ENCODE measurements at places on chromosomes 7 and 10.

GRCh38 chr10:58435297-58435985, 50.2 kb downstream of the TFAM start:
- DNase-seq = peak; percentile 98

DNA sequence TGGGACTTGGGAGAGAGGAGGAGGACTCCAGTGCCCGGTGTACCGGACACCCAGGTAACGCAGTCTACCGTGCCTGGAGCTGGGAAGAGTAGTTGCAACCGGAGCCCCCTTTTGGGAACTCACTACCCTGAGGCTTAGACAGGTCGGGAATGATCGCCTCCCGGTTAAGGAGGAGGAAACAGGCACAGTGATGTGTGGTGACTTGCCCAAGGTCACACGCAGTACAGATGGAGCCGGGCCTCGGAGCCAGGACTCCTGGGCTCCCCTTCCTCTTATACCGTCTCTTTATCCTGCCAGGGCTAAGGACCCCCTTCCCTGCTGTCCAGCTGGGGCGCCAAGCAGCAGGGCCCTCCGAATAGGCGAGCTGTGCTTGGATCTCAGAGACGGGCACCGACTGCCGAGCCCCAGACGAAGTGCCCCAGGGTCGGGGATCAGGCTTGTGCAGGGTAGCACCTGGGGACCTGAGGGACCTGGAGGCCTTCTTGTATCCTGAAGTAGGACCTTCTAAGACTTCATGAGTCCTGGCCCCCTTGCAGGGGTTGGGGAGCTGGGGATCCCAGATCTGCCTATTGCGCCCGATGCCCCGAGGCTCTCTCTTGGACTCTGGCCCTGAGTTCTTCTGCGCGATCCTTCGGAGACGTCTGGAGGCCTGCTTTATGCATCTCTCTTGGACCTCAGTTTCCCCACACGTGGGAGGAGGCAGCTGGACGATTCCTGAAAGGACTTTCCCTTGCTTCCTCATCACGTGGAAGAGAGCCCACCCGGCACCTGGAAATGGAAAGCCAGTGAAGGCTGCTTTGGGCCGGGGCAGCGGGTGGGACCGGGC, 767 bp upstream of the CYP26A1 start:
- no peak for DNase-seq

DNA sequence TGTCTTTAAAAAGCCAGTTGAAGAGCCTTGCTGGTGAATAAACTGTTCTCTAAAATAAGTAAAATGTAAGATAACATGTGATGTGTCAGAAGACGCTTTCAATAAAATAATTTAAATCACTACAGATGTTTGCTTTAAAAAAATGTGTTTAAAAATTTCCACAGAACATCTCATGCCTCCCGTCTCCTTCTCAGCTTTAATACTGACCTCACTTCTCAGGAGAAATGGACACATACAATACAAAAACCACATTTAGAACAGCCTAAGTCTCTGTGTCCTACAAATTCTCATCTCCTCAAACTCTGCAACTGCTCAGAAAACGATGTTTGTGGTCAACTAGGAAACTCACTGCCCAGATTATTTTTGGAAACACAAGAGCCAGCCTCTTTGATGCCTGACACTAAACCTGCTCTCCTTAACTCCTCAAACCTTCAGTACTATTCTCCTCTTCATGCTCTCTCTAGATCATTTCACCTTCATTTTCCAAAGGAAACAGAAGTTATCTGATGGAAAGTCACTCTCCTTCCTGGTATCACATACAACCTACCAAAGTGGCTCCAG, 120.3 kb downstream of the ZNF438 start:
- DNase-seq = no peak

DNA sequence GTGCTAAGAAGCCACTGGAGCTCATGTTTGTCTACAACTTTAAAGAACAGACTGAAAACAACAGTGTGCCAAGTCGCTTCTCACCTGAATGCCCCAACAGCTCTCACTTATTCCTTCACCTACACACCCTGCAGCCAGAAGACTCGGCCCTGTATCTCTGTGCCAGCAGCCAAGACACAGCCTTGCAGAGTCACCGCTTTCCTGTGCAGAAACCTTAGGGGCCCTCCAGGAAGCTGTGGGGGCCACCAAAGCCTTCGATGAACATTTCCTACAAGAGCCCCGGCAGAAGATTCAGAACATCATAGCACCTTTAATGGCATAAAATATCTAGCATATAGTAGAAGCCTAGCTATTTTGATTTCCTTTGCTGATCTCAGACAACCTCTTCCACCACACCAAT, 88.0 kb upstream of the PRSS58 start:
- DNase-seq = no peak

GRCh38 chr10:78433076-78433595, 399.5 kb downstream of the RPS24 start:
- no peak for DNase-seq

DNA sequence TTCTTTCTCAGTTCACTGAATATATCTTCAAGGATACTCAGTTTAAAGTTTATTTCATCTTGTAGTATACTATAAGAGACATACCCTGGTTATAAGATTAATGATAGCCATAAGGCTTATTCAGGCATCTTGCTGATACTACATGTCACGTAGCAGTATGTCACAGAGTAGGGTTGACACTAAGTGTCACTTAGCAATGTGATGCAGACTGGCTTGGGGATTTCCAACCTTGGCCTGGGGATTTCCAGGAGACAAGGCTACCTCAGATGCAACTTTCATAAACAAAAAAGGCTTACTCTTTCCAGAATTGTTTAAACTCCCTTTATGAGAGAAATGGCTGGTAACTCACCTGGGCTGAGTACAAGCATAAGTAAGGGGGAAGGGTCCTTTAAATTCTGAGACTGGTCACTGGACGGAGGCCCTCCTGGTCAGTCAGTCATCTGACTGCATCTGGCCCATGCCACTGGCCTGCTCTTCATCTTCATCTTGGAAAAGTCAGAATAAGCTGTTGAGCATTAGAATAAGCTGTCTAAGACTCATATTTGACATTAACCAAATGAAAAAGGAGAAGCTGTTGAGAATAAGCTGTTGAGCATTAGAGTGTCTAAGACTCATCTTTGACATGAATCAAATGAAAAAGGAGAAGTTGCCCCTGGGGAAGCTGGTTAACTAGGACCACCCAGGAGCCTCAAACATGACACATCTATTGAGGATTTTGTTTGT, 9.5 kb downstream of the SLC13A1 start:
- DNase-seq = no peak

DNA sequence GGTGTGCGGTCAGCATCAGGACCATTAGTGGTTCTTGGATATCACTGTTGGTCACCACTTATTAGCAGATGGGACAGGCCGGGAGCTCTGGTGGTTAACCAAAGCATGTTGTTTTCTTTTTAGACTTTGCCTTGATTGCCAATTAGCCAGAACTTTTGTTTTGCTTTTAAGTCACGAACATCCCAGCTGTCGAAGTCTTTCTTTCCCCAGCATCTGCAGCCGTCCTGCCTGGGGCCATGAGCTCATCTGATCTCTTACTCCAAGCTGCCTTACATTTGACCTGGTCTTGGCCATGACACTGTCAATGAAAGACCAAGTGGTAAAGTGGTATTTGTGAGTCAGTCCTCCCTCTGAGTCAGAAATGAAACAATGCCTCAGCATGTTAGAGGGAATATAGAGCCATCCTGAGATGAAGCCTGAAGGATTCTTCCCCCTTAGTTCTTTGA, 53.9 kb upstream of the CREB5 start:
- peak; percentile 97 for DNase-seq

- DNase-seq = no peak
These were observed 5.4 kb downstream of the CACNB2 start for GRCh38 chr10:18145652-18146051.

DNA sequence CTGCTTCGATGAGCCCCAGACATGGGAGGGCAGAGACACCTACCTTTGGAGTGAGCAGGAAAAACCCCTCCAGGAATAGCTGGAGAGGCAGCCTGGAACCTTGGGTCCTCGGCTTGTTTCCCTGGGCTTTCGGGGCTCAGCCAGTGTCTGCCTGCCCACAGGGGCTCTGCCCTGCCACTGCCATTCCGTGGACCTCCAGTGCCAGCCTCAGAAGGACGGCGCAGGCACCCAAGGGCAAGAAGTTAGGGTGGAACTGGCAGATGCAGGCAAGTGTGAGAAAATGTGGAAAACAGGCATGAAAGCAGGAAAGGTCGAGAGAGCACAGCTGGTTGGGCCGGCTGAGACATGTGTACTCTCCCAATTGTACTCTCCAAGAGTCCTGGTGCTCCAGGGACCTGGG, 281.5 kb downstream of the GRID1 start:
- no peak for DNase-seq

- peak; percentile 93 for DNase-seq
These were observed 8.4 kb downstream of the ETV1 start for GRCh38 chr7:13981070-13981469.

DNA sequence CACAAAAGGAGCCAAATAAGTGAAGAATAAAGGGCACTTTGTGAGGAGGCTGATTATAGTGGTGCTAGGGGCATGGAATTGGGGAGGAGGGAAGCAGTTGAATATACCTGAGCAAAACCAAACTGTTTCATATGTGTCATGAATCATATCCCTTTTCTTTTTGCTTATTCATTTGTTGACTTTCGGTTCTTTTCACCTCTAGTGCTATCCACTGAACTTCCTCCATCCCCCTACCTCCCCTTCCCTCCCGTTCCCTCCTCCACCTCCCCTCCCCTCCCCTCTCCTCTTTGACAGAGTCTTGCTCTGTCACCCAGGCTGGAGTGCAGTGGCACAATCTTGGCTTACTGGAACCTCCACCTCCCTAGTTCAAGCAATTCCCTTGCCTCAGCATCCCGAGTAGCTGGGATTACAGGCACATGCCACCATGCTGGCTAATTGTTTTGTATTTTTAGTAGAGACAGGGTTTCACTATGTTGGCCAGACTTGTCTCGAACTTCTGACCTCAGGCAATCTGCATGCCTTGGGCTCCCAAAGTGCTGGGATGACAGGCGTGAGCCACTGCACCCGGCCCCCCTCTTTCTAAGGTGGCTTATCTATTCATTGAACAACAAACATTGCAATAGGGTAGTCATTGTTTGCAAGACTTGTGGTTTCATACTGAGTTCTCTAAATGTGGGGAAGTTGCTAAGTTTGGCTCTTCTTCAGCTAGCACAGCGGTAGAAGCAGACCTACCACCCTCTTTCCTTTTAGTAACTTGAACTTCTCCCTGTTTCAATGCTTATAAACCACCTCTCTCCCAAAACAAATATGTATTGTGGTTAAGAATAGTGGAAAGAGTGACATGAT, 150.4 kb upstream of the PRPS1L1 start:
- no peak for DNase-seq

- DNase-seq = no peak
These were observed 248.3 kb downstream of the ADARB2 start for GRCh38 chr10:1488970-1489548.

DNA sequence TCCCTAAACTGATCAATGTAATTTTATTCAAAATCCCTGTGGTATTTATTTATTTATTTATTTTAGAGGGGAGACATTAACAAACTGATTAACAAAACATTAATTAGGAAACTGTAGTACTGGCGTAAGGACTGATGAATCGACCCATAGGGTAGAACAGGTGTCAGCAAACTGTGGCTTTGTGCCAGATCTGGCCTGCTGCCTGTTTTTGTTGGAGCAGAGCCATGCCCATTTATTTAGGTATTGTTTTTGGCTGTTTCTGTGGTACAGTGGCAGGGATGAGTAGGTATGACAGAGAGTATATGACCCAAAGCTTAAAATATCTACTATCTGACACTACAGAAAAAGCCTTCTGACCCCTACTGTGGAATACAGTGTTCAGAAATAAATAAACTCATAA, 332.5 kb upstream of the ETV1 start:
- no peak for DNase-seq

GRCh38 chr7:73864981-73865711, 4.2 kb downstream of the TMEM270 start:
- DNase-seq = no peak

DNA sequence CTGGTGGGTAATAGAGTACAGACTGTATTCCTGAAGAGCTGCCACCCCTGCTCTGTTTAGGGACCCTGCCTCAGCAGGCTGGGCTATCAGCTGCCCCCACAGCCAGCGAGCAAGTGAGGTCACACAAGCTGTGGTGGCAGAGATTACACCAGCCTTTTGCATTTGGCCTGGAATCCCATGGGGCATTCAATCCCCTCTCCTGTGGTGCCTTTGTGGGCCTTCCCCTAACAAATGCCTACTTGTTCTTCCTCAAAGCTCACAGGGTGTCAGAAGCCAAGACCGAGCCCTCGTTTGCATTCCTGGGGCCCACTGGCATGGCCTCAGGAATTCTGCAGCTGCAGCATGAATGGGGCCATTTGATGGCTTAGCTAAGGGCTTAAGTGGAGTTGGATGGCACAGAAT, 212.7 kb upstream of the PHYHIPL start:
- DNase-seq = no peak

- no peak for DNase-seq
These were observed 80.0 kb downstream of the RBM33 start for GRCh38 chr7:155724327-155725005.

DNA sequence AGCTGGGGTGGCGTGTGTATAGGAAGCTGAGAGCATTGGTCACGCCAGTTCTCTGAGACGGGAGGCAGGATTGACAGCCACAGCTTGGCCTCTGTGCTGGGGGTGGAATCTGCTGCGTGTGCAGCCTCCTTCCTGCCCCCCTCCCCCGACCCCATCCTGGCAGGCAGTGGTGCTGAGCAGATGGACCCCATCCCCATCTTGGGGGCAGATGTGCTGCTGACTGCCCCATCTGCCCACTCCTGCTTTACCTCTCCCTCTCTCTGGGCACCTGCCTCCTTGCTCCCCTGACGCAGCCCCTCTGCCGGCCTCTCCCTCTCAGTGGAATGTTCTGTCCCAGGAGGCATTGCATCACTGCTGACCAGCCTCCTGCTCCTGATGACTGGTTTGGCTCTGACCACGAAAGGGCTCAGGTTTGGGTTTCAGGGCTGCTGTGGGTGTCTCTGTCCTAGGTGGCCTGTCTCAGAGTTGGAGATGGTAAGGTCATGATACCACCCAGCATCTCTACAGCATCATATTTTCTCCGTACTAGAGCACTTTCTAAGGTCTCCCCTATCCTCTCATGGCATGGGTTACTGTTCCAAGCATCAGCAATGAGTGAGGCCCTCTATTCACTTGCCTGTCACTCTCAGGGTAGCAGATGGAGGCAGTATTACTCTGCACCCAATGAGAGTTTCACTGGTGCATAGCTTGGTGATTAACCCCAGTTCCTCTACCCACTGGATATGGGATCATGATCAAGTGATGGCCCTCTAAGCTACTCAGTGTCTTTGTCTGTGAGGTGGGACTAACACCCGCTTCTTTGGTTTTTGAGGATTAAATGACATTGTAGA, 81.9 kb downstream of the RBM20 start:
- peak; percentile 10 for DNase-seq
